NCI-H1092 treated with DMSO at 0.1 percent for 48 hours (cell line): ENCODE measurements at places on chromosomes 3 and 15.

DNA sequence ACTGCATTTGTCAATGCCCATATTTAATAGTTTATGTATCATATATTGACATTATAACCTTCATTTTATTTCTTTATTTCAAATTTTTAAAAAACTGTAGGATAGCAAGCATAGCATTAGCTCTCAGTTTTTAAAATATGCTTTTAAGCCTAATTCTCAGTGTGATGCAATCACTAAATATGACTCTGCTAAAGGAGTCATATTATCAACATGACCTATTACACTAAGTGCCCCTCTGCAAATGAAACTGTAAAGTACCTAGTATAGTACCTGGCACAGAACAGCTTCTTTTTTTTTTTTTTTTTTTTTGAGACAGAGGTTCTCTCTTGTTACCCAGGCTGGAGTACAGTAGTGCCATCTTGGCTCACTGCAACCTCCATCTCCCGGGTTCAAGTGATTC is 179.4 kb upstream of the CGNL1 start:
- peak; percentile 9 for DNase-seq

GRCh38 chr3:171600030-171600429 is 139.8 kb upstream of the TNIK start:
- no peak for DNase-seq

GRCh38 chr15:78425643-78426042 is 12.4 kb upstream of the IREB2 start:
- DNase-seq = no peak

- no peak for DNase-seq
Observed at GRCh38 chr3:61610316-61610715, 48.9 kb downstream of the PTPRG start.

GRCh38 chr3:17740721-17741141 is 1.7 kb downstream of the TBC1D5 start:
- peak; percentile 44 for DNase-seq

DNA sequence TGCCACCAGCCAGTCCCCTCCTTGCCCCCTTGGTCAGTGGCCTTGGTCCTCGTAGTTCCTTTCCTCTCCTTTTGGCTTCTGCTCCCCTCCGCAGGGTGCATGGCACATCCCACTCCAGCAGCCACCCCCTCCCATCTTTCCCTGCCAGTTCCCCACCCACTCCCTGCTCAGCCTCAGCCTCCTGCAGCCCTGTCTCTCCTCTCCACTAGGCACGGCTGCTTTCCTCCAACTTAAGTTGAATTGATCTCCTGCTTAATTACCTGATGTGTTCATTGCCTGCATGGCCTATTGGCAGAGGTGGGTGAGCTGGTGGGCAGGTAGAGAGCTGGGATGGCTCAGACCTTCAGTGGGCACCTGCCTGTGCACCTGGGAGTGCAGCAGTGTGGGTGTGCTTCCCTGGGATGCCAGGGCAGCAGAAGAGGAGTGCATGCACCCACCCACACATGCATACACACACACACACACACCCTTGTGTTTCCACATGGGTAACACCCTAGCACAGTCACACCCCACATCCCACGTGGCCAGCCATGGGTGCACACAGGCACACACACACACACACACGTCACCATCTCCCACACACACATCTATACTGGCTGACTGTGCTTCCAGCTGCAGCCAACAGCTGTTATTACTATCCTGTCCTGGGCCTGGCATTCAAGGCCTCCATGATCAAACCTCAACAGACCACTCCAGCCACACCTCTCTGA is 30.9 kb downstream of the C3orf18 start:
- no peak for DNase-seq

DNA sequence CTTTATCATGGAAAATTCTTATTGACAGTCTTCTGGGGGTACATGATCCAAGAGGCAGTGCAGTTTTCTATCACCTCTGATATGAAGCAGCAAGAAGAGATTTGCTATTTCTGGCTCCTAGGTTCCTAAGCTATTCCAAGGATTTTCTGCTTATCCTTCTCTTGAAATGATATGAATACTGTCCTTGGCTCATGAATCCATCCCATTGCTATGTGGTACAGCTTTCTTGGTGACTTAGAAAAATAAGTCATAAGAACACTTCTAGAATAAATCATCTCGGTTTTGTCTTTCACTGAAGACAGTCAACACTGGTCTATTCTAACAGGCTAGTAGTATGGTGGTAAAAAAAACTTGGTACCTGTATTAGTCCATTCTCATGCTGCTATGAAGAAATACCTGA is 333.6 kb upstream of the RASGRP1 start:
- no peak for DNase-seq

DNA sequence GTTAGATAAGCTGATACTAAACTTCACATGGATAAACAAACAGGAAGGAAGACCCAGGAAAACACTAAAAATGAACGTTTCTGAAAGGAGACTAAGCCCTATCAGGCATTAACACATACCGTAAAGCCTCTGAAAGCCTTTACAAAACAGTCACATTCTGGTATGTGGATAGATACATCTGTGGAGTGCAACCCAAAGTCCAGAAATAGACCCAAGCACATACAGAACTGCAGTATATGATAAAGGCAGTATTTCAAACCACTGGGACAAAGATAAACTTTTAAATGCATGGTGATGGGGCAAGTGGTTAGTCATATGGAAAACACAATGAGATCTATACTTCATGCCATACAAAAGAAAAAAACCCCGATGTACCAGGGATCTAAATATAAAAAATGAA is 26.0 kb downstream of the DCBLD2 start:
- no peak for DNase-seq

DNA sequence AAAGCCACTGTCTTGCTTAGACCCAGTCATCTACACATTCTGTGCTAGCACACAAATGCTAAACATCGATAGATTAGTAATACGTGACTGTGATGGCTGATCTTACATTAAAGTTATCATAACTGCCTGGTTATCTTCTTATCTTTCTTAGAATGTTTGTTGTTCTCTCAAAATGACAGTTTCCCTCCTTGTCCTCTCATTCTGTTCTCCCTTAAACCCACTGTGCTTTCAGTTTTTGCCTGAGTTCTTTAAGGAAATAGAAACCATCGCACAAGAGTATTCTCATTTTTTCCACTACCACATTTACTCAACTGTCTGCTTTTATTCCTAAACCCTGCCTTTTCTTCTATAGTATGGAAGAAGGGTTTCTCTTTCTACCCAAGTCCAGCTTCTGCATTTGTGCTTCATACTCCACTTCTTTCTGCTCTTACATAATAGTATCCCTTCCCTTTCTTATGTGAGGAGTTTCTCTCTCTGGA is 17.1 kb downstream of the STX19 start:
- DNase-seq = no peak

GRCh38 chr3:188482929-188483328 is 329.0 kb downstream of the LPP start:
- DNase-seq = no peak

- no peak for DNase-seq
Observed at GRCh38 chr3:111352585-111352984, 189.4 kb upstream of the CD96 start.

DNA sequence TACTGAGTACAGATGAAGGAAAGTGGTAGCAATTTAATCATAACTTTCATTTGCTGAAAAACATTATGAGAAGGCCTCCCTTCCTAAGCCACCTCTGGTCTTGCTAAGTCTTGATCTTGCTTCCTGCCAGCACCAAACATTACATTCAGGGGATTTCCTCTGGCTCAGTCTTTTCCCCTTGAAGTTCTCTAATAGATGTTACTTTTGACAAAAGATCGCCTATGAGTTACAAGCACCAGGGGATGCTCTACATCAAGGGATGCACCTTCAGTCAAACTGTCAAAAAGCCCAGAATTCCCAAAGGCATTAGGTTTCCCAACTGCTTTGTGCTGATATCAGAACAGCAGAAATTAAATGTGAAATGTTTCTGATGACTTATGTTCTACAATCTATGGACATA is 47.3 kb downstream of the AQP9 start:
- DNase-seq = no peak

DNA sequence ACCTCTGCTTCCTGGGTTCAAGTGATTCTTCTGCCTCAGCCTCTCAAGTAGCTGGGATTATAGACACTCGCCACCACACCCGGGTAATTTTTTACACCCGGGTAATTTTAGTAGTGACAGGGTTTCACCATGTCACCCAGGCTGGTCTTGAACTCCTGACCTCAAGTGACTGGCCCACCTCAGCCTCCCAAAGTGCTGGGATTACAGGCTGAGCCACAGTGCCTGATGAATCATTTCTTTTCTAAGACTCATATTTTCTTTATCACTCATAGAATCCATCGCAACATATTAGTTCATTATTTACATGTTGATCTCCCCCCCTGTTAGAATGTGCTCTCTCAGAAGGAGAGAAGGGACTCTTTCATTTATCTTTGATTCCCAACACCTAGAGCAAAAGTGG is 109.5 kb upstream of the PTPRG start:
- DNase-seq = no peak

DNA sequence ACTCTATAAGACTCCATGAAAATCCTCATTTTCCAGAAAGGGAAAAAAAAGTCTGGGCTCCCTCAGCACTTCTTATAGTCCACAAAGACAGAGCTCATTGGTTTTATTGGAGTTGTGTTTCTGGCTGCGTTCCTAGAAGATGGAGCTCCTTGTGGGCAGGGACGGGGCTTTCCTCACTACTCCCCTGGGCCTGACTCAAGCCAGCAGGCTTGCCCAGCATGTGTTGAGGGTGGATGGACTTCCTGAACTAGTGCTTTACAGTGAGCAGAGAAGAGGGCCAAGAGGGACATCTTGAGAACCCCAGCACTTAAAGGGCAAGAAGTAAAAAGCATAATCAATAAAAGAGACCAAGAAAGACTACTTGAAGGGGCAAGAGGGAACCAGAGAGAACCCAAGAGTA is 43.2 kb upstream of the EPHB1 start:
- DNase-seq = no peak

DNA sequence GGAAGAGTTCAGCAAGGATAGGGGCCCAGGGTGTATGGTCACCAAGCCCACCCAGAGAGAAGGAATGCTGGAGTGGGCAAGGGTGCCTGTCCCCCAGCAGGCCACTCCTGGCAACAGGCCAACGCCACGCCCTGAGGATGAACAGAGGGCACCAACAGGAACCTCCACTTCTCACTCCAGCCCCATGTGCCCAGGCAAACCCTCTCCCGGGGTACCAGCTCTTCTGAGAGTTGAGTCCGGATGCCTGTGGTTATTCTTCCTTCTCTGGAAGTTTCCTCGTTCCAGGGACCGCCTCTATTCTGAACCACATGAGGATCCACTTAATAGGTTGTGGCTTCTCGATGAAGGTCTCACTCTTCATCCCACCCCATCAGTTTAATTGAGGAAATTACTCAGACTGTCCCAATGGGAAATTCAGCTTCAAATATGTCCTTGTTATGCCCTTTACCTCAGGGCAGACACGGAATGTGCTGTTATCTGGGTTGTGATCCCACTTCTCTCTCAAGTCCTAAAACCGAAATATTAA is 114.3 kb downstream of the LIPC start:
- no peak for DNase-seq

GRCh38 chr3:13011573-13012220 is 61.5 kb downstream of the IQSEC1 start:
- peak; percentile 17 for DNase-seq

DNA sequence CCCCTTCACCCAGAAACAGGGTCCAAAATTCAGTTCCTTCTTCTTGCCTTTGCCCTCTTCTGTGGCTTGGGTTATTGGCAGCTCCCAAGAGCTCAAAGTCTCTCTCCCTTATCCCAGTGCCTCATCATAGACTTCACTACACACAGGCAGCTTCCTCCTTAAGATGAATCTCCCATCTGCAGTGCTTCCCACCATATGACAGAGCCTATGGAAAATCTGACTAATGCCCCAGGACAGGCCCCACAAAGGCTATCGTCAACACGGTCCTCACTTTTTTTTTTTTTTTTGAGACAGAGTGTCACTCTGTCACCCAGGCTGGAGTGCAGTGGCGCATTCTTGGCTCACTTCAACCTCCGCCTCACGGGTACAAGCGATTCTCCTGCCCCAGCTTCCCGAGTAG is 194.1 kb downstream of the MEX3B start:
- DNase-seq = no peak

GRCh38 chr15:74134387-74135027 is 4.1 kb downstream of the ISLR2 start:
- DNase-seq = no peak

DNA sequence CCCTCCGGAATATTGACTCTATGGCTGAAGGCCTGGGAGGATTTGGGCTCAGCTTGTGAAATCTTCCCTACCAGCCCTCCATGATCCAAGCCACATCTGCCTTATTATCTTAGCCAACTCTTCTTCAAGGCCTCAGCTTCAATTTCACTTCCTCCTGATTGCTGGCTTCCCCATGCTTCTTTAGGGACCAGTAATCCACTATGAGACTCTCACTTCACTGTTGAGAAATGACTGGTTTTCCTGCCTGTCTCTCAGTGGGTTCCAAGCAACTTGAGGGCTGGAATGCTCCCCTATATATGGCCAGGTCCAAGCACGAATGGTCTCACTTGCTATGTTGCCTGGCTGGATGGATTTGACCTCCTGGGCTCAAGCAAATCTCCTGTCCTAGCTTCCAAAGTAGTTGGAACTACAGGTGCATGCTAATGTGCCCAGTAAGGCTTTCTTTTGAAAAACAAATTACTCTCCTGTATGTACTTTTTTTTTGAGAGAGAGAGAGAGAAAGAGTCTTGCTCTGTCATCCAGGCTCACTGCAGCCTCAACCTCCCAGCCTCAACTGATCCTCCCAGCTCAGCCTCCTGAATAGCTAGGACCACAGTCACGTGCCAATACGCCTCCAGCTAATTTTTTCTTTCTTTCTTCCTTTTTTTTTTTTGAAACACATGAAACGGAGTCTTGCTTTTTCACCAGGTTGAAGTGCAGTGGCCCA is 7.9 kb upstream of the PIK3CB start:
- no peak for DNase-seq

GRCh38 chr3:52570076-52570475 is 33.7 kb downstream of the UQCC5 start:
- no peak for DNase-seq

DNA sequence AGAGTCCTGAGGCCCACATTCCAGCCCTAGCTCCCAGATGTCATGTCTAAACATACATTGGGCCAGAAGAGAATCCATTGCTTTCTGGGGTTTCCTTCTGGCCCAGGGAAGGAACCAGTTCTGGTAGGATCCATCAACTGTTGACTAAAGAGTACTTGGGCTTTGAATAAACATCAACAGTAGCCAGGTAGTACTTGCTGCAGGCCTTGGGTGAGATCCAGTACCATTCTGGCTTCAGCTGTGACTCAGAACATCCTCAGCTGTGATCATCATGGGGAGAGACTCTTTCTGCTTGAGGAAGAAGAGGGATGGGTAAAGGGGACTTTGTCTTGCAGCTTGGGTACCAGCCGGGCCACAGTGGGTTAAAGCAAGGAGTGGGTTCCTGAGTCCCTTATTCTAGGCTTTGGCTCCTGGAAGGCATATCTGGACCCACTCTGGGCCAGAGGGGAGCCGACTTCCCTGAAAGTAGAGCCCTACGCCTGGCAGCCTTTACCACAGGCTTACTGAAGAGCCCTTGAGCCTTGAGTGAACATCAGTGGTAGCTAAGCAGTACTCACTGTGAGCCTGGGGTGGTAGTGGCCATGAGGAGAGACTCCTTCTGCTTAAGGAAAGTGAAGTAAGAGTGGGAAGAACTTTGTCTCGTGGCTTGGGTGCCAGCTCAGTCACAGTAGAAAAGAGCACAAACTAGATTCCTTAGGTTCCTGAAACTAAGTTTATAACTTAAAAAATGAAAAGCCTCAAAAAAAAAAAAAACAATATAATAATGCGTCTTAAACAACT is 128.3 kb downstream of the GOLIM4 start:
- DNase-seq = no peak

- DNase-seq = no peak
Observed at GRCh38 chr3:194245474-194245873, 105.7 kb downstream of the CPN2 start.
